Epithelial cell of proximal tubule (primary cell): ENCODE measurements at places on chromosomes 2 and 18. TPM values are rescaled to one million over a fixed set of nuclear protein-coding genes. Genes with fewer than 3 reads are reported as not detected.

The ADAM23 gene
- 0.92 and 1.7 TPM in 2 replicates for total RNA-seq

The MEP1B gene
- not detected in 2 replicates for total RNA-seq

The PPP1CB gene
- total RNA-seq, result 157 and 173 TPM in 2 replicates

The REG3G gene
- not detected in 2 replicates for total RNA-seq

The FSHR gene
- total RNA-seq, result not detected in 2 replicates

The NT5DC4 gene
- not detected in 2 replicates for total RNA-seq

The TDRD15 gene
- total RNA-seq, result not detected in 2 replicates

The CABYR gene
- total RNA-seq, result 11.4 and 15.7 TPM in 2 replicates

The ARHGAP15 gene
- not detected in 2 replicates for total RNA-seq

The G6PC2 gene
- total RNA-seq, result not detected in 2 replicates

The SLC11A1 gene
- total RNA-seq, result 0.22 TPM in 1 of 2 replicates, not detected in the other

The ALLC gene
- total RNA-seq, result not detected in 2 replicates

The LGALSL gene
- 4.4 and 20.1 TPM in 2 replicates for total RNA-seq

The CHRND gene
- not detected in 2 replicates for total RNA-seq

DNA sequence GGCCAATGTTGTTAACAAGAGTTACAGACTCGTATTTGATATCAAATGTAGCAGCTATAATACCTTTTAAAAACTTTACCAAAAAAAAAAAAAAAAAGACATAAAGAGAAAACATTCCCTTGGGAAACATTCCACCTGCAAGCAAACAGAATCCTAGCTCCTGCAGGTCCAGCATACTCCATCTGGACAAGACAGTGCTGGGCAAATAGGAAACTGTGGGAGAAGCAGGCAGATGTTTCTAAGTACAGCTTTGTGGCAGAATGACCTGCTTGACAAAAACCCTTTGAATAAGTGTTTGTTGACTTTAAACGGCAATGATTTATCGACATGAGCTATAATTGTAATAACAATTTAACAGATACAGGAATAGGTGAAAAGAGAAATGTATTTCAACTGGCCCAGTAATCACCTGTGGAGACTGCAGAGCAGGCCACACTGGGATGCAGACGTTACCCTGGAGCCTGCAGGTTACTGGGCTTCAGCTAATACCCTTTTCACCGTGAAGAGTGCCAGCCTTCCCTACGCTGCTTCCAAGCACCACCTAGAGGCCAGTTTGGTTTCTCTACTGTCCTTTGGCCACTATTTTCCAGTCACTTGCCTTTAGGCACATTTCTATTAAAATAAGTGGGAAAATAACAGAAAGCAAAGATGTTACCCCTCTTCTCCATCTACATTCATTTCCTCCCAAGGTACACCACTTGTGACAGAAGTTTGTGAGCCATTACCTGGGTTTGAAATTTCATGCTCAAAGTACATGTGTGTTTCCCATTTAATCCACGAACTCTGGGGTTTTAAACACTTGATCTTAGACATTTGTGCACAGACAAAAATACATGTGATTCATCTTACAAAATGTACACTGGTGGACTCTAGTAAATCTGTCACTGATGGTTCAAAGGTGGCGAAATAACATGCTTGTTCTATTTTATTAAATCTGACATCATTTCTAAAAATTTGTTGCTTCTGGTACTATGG lies 96.9 kb upstream of the ZNF397 start:
- peak; percentile 16 for DNase-seq

DNA sequence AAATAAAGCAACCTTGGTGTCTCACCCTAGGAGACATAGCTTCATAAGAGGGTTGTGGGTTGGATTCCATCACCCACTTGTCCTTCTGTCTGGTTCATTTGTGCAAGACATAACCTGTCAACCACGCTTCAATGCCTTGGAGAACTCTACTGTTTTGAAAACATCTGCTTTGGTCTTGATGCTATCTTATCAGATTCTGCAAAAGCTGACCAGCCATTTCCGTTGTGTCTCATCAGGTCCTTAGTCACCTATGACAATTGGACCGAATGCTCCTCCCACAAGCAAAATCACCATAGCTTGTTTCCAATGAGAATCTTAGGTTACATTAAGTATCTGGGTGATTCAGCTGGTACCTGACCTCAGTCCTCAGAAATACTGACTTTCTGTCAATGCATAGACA lies 35.4 kb downstream of the STAT4 start:
- no peak for DNase-seq

GRCh38 chr2:40049781-40050180 lies 270.7 kb upstream of the THUMPD2 start:
- no peak for DNase-seq

GRCh38 chr2:214492152-214492551 lies 81.3 kb downstream of the VWC2L start:
- DNase-seq, result peak; percentile 2

DNA sequence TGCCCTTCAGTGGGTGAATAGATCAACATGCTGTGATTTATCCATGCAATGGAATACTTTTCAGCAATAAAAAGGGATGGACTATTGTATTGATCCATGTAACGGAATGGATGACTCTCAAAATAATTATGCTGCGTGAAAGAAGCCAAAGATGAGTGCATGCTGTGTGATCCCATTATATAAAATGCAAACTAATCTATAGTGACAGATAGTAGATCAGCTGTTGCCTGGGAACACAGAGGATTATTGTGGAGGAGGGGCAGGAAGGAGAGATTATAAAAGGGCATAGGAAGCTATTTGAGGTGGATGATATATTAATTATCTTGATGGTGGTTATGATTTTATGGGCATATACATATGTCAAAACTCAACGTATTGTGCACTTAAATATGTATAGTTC lies 55.5 kb upstream of the ADAM23 start:
- no peak for DNase-seq

GRCh38 chr18:6406075-6406909 lies 8.4 kb downstream of the L3MBTL4 start:
- peak; percentile 80 for DNase-seq

GRCh38 chr2:181814057-181814491 lies 77.5 kb upstream of the ITPRID2 start:
- DNase-seq, result no peak

DNA sequence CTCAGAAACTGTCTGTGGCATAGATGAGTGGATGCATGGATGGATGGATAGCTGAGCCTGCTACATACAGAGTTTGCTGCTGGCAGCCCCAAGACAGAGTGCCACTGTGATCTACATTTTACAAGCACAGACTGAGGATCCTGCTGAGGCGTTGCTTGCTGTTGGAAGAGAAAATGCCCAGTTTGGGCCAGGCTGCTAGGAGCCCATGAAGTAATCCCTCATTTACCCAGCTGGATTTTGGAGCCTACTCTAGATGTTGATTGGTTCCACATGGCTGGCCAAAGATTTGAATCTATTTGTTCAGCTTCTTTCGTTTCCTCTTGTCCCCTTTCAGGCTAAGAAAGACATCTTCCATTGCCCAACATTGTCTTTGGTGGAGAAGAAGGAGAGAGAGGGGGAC lies 261.3 kb downstream of the CLIP4 start:
- no peak for DNase-seq

DNA sequence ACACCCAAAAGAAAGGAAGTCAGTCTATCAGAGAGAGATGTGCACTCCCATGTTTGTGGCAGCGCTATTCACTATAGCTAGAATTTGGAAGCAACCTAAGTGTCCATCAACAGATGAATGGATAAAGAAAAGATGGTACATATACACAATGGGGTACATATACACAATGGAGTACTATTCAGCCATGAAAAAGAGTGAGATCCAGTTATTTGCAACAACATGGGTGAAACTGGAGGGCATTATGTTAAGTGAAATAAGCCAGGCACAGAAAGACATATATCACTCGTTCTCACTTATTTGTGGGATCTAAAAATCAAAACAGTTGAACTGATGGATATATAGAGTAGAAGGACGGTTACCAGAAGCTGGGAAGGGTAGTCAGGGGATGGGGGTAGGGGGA lies 99.9 kb upstream of the ZNF516 start:
- DNase-seq, result no peak

GRCh38 chr18:62710417-62710816 lies 4.9 kb upstream of the PHLPP1 start:
- no peak for DNase-seq

DNA sequence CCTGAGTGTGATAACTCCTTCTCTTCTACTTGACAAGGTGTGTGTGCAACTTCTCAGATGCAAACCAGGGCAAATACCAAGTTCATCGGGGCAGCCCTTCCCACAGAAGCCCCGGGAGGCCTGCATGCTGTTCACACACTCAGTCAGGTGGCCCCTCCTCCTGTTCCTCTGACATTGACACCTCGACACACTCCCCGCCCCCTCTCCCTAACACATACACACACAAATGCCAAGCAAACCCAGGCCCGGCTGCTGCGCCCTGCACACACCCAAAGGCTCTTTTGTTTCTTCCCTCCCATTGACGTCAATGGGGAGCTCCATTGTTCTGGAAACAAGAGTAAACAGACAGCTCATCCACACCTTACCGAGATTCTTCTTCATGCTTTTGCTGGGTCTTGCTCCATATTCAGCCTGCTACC lies 1.7 kb upstream of the PER2 start:
- no peak for DNase-seq

- DNase-seq, result no peak
These were observed 48.6 kb downstream of the SOX11 start for GRCh38 chr2:5740817-5741216.

DNA sequence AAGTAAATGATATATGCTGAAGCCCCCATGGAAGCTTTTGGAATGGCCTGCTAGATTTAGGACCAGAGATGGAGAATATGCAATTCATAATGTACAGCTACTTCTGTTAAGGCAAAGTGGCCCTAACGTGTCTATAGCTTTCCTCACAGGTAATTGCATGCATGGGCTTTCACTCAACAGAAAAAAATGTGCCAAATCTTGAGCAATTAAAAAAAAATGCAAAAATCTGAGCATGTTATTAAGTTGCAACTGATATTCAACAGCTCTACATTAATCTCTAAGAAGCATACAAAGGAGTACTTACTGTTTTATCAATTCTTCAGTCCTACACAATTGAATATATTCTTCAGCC lies 79.6 kb downstream of the EFEMP1 start:
- no peak for DNase-seq

DNA sequence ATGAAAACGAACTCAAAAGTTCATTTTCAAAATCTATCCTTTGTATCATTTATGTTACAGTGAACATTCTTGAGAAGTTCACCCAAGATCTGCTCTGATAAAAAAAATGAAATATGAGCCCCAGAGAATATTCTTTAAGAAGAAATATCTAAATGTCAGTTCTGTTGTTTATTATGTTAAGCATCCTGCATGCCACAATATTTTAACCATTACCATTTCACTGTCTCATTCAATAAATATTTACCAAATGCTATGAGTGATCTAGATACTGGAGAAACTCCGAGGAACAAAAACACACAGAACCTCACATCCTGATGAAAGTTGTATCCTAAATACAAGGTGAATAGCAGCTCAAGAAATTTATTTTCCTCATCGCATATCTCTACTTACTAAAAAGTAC lies 170.2 kb downstream of the ZNF385B start:
- no peak for DNase-seq

GRCh38 chr2:172986040-172986439 lies 89.6 kb upstream of the MAP3K20 start:
- DNase-seq, result no peak

DNA sequence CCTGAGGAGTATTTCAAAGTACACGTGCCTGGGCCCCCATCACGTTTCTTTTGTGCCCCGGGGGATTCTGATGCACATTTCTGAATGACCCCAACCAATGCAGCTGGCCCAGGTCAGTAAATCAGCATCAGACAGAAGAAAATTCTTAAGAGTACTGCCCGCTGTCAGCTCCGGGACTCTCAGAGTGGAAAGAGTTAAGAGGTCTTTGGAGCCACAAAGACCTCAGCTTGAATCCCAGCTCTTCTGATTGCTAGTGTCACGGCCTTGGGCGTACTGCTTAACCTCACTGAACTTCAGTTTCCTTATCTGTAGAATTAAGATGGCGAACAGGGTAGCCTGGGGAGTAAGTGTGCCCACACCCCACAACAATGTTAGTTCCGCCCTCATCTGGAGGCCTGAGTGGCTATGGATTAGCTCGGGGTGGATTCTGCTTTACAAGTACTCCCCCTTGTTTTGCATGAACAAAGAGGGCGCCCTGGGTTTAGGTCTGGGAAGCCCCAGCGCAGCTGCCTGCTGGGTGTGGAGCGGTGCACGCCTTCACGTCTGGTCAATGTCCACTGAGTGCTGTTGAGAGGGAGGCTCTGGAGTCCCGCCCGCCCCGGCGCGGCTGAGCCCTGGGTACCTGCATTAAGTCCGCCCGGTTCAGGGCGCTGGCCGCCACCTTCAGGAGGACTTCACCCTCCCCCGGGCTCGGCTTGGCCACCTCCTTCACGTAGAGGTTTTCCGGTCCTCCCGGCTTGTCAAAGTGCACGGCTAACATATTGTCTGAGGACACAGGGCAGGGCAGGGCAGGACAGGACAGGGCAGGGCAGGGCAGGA lies 858 bp downstream of the TP53I3 start:
- peak; percentile 41 for DNase-seq

- DNase-seq, result no peak
These were observed 32.0 kb upstream of the AGAP1 start for GRCh38 chr2:235461763-235462414.

GRCh38 chr2:234421-234820 lies 29.4 kb downstream of the SH3YL1 start:
- no peak for DNase-seq

GRCh38 chr18:22493940-22494339 lies 76.2 kb upstream of the CTAGE1 start:
- DNase-seq, result no peak

GRCh38 chr2:74186038-74186437 lies 7.4 kb upstream of the MOB1A start:
- DNase-seq, result no peak

DNA sequence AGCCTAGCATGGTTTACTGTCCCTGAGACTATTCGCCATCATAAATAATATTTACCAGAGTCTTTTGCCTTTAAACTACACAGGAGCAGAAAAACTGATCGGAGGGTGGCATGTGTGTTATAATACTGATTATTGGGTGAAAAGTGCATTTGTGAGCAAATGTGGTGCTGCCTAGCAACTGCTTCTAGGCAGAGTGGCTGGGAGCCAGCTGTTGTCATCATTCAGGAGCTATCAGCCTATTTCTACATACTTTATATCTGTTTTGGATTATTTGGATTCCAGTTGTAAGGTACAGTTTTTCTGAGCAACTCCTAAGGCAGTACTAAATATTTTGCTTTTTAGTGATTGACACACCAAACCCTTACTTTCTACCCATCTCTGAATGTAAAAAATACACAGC lies 75.0 kb upstream of the MSTN start:
- DNase-seq, result no peak

DNA sequence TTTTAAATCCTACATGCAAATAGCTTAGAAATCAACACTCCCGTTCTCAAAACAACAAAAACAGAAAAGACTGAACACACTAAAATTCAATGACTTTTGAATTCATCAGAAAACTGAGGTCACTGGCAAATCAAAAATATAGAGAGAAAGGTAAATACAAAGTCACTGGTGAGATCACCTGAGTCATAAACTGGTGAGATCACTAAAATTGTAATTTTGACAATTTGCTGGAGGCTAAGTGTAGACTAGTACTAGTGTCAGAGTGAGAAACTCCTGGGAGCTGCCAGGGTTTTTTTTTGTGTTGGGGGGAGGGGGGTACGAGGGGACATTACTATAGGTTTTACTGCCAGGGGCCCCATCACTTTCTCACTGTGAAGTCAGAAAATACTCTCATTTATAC lies 1876.0 kb upstream of the CELF4 start:
- DNase-seq, result no peak

- DNase-seq, result no peak
These were observed 96.9 kb downstream of the HNRNPLL start for GRCh38 chr2:38505779-38506178.

GRCh38 chr2:72627083-72627482 lies 198.8 kb downstream of the EXOC6B start:
- DNase-seq, result no peak

GRCh38 chr2:112869258-112869842 lies 32.8 kb upstream of the IL1B start:
- no peak for DNase-seq
